ENCODE measurements at places on chromosomes 4 and X.

DNA sequence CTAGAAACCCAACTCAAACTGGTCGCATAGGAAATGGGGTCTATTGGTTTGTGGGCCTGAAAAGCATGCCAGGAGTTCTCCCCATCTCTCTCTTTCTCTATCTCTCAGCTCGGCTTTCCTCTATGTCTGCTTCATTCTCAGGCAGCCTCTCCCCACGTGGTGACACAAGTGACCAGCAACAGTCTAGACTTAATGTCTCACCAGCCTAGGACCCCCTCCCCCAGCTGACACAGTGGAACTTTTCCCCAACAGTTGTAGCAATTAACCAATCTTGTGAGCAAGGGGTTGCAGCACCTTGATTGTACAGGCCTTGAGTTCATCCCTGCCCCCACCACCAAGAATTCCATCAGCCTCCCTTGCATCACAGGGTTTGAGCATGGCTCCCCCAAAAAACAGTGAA is 159.8 kb upstream of the KIT start:
- no peak overlapping the region for H3K4me3 ChIP-seq
- no peaks in the 10 kb centered on the region for H3K27me3 ChIP-seq
- H3K27ac ChIP-seq = no peak overlapping the region
- no peaks in the 10 kb centered on the region for H3K4me1 ChIP-seq
- no peak for DNase-seq

DNA sequence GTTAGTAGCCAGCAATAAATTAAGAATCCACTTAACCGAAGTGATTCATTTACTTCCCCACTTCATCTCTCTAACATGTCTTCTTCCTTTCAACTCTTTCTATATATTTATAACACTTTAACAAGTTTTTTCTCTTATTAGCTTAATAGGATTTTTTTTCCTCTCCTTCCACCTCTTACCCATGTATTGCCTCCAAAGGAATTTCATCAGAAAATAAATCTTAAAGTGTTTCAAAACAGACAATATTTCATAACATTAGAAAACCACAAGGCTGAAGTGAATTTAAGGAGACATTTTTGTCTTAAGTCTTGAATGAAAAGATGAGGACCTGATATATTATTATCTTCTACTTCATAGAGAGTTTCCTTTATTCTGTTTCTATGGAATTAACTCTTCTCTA is 101.5 kb downstream of the PDGFC start:
- H3K4me3 ChIP-seq = no peak overlapping the region

DNA sequence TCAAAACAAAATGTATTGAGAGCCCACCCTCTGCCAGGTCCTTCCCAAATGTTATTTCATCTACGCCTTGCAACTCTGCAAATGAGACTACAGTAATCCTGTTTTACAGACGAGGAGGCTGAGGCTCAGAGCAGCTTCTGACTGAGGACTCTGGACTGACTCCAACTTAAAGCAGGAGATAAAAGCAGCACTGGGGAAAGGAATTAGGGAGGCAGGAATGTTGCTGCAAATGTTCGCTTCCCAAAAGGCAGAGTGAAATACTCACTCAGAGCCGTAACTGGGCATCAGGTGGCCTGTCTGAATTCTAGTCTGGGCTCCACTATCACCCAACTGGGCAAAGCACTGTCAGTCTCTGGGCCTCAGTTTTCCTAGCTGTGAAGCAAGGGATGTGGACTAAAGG is 94.7 kb upstream of the SRD5A3 start:
- no peak overlapping the region for H3K27ac ChIP-seq
- H3K36me3 ChIP-seq = no peaks in the 10 kb centered on the region
- no peak overlapping the region for H3K4me3 ChIP-seq
- H3K4me1 ChIP-seq = no peaks in the 10 kb centered on the region

GRCh38 chrX:129930941-129931410 is 25.0 kb downstream of the UTP14A start:
- H3K36me3 ChIP-seq = peaks cover 4% of the 10 kb centered on the region
- no peaks in the 10 kb centered on the region for H3K27me3 ChIP-seq
- H3K4me3 ChIP-seq = peak overlapping the region; percentile 86
- DNase-seq = no peak

DNA sequence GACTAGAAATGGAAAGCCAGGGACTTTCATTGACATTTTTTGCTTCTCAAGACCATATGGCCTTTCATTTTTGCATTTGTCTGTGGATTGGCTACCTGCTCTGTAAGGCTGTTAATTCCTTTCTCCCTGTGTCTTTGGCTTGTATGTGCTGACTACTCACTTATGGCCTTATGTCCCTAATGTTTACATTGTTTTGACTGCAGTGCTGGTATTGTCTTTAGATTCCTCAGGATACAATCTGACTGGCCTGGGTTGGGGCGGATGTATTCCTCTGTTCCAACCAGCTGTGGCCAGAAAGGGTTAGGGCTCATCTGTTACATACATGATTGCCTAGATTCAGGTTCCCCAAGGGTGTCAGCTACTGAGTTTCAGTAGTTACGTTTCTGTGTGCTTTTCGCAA is 108.1 kb downstream of the RAPGEF2 start:
- H3K4me3 ChIP-seq = no peak overlapping the region
- H3K27me3 ChIP-seq = no peaks in the 10 kb centered on the region

DNA sequence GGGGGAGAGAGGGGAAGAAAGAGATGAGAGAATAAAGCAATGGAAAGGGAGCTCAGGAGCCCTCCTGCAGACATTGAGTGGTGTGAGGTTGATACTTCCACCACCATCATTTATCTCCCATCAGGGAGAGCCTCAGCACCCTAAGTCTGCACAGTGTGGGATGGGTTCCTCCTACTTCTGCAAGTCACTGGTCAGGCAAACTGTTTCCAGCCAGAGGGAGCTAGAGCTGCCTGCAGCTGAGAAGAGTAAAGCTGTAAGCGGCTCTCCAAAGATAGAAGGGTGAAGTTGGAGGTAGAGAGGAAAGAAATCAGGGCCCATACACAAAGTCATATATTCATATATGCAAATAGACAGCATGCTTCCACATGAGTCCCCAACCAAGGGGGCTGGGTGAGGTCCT is 21.9 kb upstream of the ZNF81 start:
- H3K27me3 ChIP-seq = no peaks in the 10 kb centered on the region
- no peak overlapping the region for H3K4me3 ChIP-seq
- DNase-seq = no peak
- H3K4me1 ChIP-seq = no peaks in the 10 kb centered on the region
- H3K36me3 ChIP-seq = no peaks in the 10 kb centered on the region

DNA sequence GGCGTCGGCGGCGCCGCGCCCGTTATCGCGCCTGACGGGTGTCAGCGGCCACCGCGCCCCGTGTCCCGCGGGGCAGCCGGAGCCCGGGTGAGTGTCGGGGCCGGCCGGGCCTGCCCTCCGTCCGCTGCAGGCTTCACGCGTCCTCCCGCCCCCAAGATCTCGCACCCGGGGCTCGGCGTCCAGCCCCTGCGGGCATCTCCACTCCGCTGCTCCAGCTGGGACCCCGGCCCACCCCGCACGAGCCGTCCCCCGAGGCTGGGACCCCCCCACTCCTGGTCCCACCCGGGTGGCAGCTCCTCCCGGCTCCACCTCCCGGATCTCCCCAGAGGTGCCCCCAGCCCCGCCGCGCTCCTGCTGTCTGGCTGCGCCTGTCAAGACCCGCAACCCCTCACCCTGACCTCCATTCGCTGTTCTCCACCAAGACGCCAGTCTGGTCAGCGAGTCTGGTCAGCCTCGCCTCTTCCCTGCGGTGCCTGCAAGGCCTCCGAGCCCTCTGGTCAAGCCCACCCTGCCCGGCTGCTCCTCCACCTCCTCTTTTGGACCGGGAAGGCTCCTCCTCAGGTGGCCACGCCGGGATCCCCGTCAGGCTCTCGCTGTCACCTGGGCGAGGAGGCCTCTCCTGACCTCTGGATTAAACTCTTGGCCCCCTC is 66.0 kb upstream of the NKX1-1 start:
- DNase-seq = no peak
- H3K27ac ChIP-seq = no peak overlapping the region
- peaks cover 25% of the 10 kb centered on the region for H3K27me3 ChIP-seq
- H3K36me3 ChIP-seq = no peaks in the 10 kb centered on the region
- no peaks in the 10 kb centered on the region for H3K4me1 ChIP-seq

DNA sequence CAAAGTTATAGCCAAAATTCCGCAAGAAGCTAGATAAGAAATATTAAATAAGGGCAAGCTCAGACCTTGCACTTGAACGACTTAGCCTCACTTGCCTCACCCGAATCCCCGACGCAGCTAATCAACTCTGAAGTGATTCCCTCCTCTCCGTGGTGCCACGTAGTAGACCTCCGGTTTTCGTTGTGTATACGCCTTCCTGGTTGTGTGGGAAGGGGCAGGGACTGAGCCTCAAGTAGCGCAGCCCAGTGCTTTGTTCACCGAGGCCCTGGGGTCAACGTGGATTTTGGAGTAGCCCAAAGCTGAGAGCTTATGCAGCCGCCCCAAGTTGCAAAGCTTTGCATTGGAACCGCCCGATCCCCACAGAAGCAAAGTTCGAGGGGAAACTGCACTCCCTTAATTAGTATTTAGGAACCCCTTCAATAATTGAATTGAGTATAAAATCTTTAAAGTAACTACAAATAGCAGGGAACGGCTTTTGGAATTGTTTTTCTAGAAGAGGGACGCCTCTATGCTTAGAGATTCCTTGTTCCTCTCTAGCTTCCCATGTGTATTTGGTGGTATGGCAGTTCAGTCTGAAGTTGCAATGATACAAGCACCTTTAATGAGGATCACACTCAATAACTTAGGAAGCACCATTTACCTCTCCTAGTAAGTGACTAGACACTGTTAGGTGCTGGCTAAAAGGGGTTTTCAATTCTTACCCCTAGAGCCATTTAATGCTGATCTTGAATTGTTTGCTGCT is 55.7 kb downstream of the LINC00632 start:
- no peaks in the 10 kb centered on the region for H3K36me3 ChIP-seq
- no peaks in the 10 kb centered on the region for H3K4me1 ChIP-seq
- H3K27ac ChIP-seq = no peak overlapping the region
- no peak overlapping the region for H3K4me3 ChIP-seq
- peaks cover 9% of the 10 kb centered on the region for H3K27me3 ChIP-seq
- DNase-seq = no peak

DNA sequence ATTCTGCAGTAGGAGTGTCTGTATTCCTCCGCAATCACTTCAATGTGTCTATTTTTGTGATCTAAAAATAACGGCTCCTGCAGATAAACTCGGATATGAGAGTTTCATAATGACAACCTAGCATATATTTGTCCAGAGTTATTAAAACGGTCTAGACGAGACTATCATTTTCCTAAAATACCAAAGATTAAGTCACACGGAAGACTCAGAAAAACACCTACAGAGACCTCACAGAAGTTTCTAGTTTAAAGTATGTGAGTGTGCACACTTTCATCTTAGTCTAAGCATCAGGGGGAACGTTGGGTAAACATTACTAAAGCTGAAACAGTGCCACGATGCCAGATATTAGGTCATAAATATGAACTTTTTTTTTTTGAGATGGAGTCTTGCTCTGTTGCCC is 156.9 kb downstream of the AFAP1 start:
- no peak for DNase-seq
- no peak overlapping the region for H3K27ac ChIP-seq
- H3K27me3 ChIP-seq = peaks cover 10% of the 10 kb centered on the region
- H3K4me1 ChIP-seq = no peaks in the 10 kb centered on the region
- H3K36me3 ChIP-seq = no peaks in the 10 kb centered on the region

- peaks cover 11% of the 10 kb centered on the region for H3K27me3 ChIP-seq
- peak overlapping the region; percentile 44 for H3K27ac ChIP-seq
- DNase-seq = no peak
- peaks cover 5% of the 10 kb centered on the region for H3K4me1 ChIP-seq
These were observed 130.2 kb downstream of the AMELX start for GRCh38 chrX:11423362-11423818.

DNA sequence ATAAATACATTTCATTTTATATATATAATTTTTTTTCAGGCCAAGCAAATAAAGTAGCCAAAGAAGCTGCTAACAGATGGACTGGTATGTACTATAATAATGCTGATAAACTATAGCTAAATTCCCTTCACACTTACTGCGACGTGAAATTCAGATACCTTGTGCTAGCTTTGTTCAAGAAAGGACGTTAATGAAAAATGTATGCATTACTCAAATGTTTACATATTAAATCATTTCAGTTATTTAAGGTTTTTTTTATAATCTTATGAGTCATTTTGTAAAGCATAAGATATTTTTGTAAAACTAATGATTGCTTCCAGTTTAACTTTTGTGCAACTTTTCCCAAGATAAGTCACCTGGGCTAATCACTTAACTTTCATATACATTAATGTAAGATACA is 57.2 kb upstream of the TMEM131L start:
- H3K4me1 ChIP-seq = no peaks in the 10 kb centered on the region
- H3K27ac ChIP-seq = no peak overlapping the region
- no peak for DNase-seq

- no peaks in the 10 kb centered on the region for H3K4me1 ChIP-seq
- no peaks in the 10 kb centered on the region for H3K27me3 ChIP-seq
- no peak overlapping the region for H3K4me3 ChIP-seq
- DNase-seq = no peak
- no peaks in the 10 kb centered on the region for H3K36me3 ChIP-seq
- no peak overlapping the region for H3K27ac ChIP-seq
These were observed 2.4 kb upstream of the NBDY start for GRCh38 chrX:56726605-56727004.

GRCh38 chr4:148015058-148015457 is 283.2 kb downstream of the ARHGAP10 start:
- H3K27ac ChIP-seq = no peak overlapping the region
- DNase-seq = no peak
- no peak overlapping the region for H3K4me3 ChIP-seq
- no peaks in the 10 kb centered on the region for H3K4me1 ChIP-seq
- H3K36me3 ChIP-seq = no peaks in the 10 kb centered on the region

GRCh38 chr4:4981427-4981826 is 37.8 kb downstream of the CYTL1 start:
- no peaks in the 10 kb centered on the region for H3K4me1 ChIP-seq
- no peak overlapping the region for H3K27ac ChIP-seq
- H3K27me3 ChIP-seq = peaks cover 7% of the 10 kb centered on the region
- H3K36me3 ChIP-seq = no peaks in the 10 kb centered on the region
- no peak for DNase-seq
- no peak overlapping the region for H3K4me3 ChIP-seq

DNA sequence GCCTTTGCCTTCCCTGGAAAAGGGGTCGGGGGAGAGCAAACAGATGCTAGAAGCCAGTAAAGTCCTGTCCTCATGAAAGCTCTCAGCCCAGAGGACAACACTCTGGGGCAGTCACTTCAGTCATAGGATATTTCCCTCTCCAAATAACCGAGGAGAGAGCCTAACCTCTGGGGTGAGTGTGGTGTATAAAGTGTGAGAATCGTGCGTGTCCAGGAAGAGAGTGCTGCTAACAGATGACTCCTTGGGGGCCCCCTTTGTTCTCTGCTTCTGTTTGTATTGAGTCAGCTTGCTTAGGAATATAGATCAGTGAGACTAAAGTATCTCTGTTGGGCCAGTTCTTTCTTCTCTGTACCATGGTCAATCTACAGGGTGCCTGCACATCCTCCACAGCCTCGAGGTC is 247.2 kb downstream of the PALLD start:
- no peak overlapping the region for H3K27ac ChIP-seq
- peaks cover 13% of the 10 kb centered on the region for H3K27me3 ChIP-seq
- no peaks in the 10 kb centered on the region for H3K36me3 ChIP-seq

- no peak overlapping the region for H3K27ac ChIP-seq
- no peaks in the 10 kb centered on the region for H3K36me3 ChIP-seq
- no peaks in the 10 kb centered on the region for H3K27me3 ChIP-seq
- DNase-seq = no peak
These were observed 109.0 kb upstream of the RAPGEF2 start for GRCh38 chr4:158993891-158994290.

- no peaks in the 10 kb centered on the region for H3K4me1 ChIP-seq
- H3K4me3 ChIP-seq = no peak overlapping the region
- no peak overlapping the region for H3K27ac ChIP-seq
- DNase-seq = no peak
These were observed 59.6 kb upstream of the DRP2 start for GRCh38 chrX:101160001-101160400.

- no peak overlapping the region for H3K4me3 ChIP-seq
- H3K4me1 ChIP-seq = peaks cover 12% of the 10 kb centered on the region
- DNase-seq = no peak
- peaks cover 15% of the 10 kb centered on the region for H3K36me3 ChIP-seq
These were observed 13.0 kb downstream of the SASH3 start for GRCh38 chrX:129792586-129793291.

Data from stimulated activated naive B cell treated with anti-CD40 and anti-IgM and Interleukin-4, amounts not matched to agents 10 μg/mL and 1 μg/mL and 100 μg/mL, for 72 hours (primary cell).